ENCODE measurements at places on chromosomes 13 and 19.

DNA sequence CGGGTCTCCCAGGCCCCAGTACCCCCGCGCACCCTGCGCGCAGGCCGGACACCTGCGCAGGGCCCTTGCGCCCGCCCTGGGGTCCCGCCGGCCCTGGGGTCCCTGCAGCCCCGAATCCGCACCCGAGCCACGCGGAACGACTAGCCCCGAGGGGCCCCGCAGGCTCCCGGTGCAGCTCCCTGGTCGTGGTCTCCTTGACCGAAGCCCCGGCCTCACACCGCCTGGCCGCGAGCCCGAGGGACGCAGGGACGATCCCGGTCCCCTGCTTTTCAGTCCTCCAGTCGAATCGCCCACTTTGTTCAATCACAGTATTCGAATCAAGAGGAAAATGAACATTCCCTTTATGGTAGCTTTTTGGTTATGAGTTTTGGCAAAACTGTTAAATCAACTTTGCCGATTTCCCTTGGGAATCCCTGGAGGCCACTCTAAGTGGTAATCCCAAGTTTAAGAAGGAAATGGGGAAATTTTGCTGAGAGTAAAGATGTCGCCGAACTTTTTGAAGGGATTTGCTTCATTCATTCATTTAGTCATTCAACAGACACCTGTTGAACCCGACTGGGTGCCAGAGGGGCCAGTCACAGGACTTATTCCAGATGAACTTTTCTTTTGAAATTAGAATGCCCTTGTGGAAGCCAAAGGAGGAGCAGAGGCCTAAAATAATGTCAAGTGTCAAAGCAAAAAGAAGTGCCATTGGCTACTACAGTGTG lies 75.0 kb downstream of the ZIC5 start:
- DNase-seq, result no peak

DNA sequence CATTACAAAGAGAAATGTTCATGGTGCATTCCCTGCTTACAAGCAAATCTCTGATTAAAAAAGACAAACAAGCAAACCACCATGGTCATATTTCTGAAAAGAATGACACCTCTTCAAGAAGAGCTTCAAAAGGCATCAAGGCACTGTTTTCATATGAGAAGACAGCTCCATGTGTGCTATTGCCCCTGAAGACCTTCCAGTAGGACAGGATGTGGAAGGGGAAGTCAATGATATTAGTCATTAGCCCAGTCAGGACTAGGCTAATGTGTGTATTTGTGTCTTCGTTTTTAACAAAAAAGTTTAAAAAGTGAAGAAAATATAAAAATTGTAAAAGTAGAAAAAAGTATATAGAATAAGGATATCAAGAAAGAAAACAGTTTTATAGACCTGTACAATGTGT lies 534.7 kb upstream of the ARGLU1 start:
- no peak for DNase-seq

DNA sequence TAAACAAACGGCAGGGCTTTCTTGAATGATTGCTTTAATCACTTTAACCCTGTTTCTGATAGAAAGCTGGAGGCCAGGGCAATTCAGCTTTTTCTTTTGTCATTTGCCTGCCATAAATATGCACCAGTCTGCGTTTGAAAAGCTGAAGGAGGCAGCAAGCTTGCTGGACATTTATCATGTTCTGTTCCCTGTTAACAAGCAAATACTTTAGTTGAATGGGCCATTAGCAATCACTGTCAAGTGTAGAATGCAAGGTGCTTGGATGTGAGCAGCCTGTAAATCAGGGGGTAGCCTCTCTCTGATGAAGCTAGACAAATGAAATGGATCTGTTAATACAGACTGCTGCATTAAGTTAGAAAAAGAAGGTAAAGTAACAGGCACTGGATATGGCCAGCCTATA lies 7.6 kb downstream of the EFNB2 start:
- DNase-seq, result no peak

DNA sequence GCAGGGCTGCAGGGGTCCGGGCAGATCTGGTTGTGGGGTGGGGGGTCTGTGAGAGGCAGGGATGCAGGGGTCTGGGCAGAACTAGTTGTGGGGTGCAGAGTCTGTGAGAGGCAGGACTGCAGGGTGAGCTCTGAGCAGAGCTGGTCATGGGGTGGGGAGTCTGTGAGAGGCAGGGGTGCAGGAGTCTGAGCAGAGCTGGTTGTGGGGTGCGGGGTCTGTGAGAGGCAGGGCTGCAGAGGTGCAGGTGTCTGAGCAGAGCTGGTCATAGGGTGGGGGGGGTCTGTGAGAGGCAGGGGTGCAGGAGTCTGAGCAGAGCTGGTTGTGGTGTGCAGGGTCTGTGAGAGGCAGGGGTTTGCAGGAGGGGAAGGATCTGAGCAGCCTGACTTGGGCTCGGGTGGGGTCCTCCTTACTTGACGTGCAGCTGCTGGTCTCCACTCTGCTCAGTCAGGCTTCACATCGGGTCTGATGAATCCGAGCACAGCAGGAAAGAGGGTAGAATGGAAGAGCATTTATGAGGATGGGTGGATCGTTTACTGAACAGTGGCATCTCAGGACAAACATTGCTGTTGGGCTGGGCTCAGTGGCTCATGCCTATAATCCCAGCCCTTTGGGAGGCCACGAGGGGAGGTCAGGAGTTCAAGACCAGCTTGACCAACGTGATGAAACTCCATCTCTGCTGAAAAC lies 31.2 kb downstream of the IGFL2 start:
- no peak for DNase-seq

- no peak for DNase-seq
These were observed 128.3 kb downstream of the LMO7 start for GRCh38 chr13:75764251-75764925.

DNA sequence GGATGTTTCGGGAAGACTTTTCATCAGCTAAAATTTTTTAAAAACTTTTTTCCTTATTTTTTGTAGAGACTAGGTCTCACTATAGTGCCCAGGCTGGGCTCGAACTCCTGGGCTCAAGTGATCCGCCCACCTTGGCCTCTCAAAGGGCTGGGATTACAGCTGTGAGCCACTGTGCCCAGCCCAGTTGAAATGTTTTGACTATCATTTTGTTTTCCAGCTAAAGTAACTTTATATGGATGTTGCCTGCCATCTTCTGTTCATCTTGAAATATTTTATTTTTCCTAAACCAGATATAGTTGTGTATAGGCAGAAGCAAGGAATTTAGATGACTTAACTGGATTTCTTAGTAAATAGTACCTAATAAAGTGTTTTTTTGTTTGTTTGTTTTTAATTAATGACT lies 7.0 kb downstream of the CAB39L start:
- no peak for DNase-seq

DNA sequence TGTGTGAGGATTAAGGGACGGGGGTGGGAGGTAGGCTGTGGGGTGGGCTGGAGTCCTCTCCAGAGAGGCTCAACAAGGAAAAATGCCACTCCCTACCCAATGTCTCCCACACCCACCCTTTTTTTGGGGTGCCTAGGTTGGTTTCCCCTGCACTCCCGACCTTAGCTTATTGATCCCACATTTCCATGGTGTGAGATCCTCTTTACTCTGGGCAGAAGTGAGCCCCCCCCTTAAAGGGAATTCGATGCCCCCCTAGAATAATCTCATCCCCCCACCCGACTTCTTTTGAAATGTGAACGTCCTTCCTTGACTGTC lies 5.5 kb downstream of the FOSB start:
- DNase-seq, result no peak

DNA sequence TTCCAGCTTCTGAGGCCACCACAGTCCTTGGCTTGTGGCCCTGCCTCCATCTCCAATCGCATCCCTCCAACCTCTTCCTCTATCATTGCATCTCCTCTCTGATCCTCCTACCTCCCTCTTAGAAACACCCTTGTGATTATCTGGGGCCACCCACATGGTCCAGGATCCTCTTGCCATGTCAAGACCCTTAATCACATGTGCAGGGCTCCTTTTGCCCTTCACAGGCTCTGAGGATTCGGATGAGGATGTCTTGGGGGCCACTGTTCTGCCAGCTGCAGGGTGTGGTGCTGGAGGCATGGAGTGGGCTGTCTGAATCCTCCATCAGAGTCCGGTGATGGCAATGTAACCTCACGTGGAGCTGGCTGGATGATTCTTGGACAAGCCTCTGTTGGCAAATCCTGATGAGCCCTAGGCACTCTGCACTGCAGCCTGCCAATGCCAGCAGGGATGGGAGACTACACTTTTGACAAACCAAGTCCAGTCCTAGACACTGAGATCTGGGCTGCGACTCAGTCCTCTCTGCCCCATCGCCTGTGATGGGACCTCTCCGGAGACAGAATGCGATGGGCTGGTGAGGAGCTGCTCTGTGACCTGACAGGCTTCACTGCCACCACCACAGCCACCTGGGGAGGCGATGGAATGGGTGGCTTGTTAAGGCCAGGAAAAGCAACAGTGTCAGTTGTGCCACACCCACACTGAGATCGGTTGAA lies 61.2 kb downstream of the CCDC70 start:
- DNase-seq, result no peak

DNA sequence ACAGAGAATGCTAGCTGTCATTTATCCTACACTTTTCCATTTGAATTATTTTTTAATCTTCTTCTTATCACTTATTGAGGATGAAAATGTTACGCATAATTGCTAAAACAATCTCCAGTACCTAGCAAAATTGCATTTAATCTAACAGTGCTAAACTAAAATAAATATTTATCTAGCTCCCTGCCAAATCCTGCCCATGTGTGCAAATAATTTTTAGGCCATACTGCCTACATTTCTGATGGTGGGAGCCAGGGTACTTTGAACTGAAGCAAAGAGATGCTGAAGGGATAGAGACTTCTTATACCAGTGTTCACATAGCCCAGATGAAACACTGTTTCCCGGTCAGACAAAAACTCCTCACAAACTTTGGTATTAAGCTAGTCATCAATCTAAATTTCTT lies 1268.7 kb upstream of the PCDH20 start:
- DNase-seq, result no peak

GRCh38 chr13:20191311-20192157 lies 1.2 kb downstream of the GJB2 start:
- no peak for DNase-seq

- DNase-seq, result peak; percentile 43
These were observed 49.5 kb downstream of the RFX2 start for GRCh38 chr19:6060600-6061375.

- DNase-seq, result no peak
These were observed 35.1 kb downstream of the TMEM161A start for GRCh38 chr19:19103167-19103566.

DNA sequence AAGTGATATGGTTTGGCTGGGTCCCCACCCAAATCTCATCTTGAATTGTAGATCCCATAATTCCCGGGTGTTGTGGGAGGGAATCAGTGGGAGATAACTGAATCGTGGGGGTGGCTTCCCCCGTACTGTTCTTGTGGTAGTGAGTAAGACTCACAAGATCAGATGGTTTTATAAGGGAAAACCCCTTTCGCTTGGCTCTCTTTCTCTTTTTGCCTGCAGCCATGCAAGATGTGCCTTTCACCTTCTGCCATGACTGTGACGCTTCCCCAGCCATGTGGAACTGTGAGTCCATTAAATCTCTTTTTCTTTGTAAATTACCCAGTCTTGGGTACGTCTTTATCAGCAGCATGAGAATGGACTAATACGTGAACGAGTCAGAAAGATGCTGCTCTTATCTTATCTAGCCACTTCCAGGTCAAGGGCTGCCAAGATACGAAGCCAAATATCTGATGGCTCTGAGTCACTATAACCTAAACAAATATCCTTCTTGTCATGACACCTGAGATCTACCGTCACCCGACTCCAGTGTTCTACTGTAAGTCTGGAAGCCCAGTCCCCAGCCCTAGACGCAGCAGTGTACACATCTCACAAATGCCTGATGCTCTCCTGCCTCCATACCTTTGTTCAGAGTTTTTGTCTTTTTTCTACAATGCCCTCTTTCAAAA lies 45.9 kb downstream of the SLC15A1 start:
- no peak for DNase-seq

GRCh38 chr13:106161146-106161545 lies 374.3 kb downstream of the EFNB2 start:
- DNase-seq, result no peak

GRCh38 chr13:89380101-89380500 lies 1708.9 kb downstream of the SLITRK5 start:
- DNase-seq, result no peak

DNA sequence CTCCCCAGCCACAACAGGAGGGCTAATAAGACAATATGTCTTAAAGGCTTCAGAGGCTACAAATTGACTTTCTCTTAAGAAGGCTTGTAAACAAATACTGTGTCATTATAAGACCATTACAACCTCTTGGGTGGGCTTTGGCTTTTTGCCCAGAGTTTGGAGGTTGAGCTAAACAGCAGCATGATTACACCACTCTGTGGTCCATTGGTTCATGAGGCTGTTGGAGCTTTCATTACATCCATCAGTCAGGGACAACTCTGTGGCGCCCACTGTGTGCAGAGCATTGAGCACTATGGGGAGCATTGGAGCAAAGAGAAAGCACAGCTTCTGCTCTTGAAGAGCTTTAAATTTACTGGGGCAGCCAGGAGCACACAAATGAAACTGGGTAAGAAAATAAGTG lies 75.9 kb downstream of the TNFSF11 start:
- DNase-seq, result no peak

DNA sequence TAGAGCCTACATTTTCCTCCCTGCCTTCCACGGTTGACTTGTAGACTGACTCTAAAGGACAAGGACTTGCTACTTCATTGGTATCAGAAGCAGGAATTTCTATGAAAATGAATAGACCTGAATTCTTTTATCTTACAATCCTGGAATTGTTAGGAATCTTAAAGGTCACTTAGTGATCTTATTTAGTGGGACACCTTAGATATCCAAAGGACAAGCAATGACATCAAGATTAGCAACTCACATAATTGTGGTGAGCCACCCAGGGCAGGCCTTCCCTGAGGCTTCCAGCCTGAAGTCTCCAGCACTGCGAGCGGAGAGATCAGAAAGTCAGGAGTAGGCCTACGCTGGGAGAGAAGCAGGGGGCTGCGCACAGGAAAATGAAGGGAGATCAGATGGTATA lies 37.8 kb downstream of the KLF5 start:
- no peak for DNase-seq

- DNase-seq, result no peak
These were observed 56.5 kb downstream of the ARHGEF7 start for GRCh38 chr13:111171629-111172028.

DNA sequence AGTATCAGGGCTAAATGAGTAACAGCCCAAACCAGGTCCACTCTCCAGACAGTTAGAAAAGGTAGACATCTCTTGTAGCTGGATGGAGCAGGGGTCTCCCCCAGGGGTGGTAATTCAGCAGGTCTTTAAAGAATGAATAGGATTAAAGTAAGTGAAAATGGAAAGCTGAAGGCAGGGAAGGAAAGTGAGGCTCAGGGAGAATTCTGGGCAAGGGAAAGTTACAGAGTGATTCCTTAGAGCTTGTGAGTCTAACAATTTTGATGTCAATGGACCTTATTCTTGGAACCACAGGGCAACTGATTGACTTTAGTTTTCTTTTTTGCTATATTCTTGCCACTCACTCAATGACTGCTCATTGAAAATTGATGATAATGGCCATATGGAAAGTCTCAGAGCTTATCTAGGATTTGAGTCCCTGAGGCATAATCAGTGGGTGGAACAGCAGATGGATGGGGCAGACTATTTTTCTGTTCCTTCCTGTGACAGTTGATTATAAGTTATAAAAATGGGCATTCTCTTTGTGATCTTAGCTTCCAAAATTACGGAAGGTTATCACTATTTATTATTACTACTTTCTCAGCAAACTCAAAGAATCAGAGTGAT lies 76.9 kb downstream of the LRCH1 start:
- DNase-seq, result no peak

GRCh38 chr13:38173403-38173802 lies 176.2 kb upstream of the UFM1 start:
- DNase-seq, result no peak
